ENCODE measurements at places on chromosomes 4 and X.
A peak's percentile ranks its signal among the peaks of the same experiment; 100 is the strongest.

DNA sequence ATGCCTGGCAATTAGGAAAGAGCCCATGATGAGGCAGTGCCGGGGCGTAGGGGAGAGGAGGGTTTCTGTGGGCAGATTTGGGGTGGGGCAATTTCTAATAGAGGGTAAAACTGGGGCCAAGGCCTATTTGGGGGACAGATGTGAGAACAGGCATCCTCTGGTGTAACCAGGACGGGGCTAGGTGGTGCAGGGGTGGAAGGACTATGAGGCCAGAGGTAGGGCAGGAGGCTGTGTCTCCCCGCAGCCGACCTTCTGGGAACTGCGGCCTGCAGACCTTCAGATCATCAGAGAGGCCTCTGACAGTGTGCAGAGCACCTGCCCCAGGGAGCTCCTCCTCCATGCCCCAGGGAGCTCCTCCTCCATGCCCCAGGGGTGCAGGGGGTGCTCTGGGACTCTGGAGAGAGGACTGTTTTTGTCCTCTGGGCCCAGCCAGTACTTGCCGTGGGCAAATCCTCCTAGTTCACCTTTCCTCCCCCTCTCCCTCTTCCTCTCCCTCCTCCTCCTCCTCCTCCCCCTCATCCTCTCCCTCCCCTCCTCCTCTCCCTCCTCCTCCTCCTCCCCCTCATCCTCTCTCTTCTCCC lies 101.9 kb downstream of the SORCS2 start:
- DNase-seq: no peak

- DNase-seq: no peak
Measured at GRCh38 chr4:127772769-127773671, 9.1 kb upstream of the HSPA4L start.

DNA sequence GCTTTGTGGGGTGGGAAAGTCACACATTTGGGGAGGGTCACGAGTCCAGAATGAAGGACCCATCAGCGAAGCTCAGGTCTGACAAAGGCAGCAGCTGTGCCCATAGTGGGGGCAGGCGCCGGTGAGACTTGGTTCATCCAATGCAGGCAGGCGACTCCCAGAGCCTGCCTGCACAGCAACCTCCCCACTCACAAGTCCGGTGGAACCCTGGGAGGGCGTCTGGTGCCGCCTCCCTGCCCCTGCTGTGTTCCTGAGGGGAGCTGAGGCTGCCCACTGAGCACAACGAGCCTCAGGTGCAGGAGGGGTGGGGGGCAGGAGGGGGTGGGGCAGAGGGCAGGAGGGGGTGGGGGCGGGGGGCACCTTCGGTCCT lies 13.7 kb downstream of the LRPAP1 start:
- DNase-seq: no peak

- no peak for DNase-seq
Measured at GRCh38 chr4:146381263-146381872, 140.4 kb downstream of the SLC10A7 start.

GRCh38 chr4:108142870-108143269 lies 25.9 kb downstream of the LEF1 start:
- no peak for DNase-seq

DNA sequence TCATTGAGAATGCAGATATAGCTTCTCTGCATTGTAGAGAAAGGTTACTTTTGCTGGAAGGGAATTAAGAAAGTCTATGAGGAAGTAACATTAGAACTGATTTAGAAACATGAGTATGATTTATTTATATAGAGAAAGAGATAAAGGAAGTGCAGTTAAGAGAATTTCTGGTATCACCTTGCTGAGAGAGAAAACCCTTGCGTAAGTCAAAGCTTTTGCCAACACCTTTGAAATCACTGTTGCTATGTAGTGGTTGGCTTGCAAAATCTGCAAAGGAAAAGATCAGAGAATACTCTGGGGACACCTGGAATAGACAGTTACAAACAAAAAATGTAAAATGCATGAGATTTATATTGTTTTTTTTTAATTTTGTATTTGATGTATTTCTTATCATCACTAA lies 137.3 kb upstream of the RXFP1 start:
- DNase-seq: no peak

DNA sequence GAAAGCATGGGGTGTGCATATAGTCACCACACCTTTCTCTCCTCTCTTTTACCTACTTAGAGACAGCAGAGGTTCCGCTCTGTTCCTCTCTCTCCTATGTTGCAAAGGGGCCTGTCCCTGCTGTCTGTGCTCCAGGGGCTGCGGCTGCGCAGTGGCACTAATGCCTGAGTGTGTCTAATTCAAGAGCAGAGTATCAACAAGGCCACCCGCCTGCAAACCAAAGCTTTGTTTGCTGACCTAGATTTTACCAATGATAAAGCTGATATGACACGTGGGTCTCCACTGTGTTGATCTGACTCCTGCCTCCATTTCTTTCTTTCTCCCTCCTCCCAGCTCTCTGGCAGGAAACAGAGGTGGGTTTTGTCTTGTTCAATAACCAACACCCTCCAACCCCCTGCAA lies 74.9 kb downstream of the NSG1 start:
- DNase-seq: no peak

DNA sequence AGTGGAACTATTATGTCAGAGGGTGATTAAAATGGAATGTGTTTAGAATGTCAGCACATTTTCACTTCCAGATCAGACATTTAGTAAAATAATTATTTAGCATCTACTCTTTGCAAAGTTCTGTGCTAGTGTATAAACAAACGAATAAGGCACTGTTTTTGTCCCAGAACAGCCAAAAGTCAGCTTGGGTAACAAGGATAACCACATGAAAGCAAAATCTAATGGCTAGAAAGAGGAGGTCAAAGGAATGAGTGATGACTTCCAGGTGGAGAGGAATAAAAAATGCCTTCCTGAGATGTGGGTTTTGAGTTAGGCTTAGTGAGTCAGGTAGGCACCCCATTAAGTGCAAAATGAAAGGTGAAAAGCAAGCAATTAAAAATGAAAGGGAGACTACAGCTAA lies 112.6 kb downstream of the ATP10D start:
- DNase-seq: no peak

DNA sequence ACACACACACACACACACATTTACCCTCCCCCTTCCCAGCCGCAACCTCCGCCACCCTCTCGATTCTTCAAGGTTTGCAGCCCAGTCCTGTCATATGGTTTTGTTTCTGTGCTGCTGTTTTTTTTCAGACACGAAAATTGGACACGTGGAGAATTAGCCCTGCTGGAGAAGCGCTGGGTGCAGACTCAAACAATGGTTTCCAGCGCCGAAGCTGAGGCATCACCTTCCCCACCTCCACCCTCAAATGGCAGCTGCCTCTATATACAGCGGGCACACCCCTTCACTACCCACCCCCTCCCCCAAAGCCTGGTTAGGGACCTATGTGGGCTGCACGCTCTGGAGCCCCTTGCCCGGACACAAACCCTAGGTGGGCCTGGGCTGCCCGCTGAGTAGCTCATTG lies 87.9 kb downstream of the BCOR start:
- no peak for DNase-seq

DNA sequence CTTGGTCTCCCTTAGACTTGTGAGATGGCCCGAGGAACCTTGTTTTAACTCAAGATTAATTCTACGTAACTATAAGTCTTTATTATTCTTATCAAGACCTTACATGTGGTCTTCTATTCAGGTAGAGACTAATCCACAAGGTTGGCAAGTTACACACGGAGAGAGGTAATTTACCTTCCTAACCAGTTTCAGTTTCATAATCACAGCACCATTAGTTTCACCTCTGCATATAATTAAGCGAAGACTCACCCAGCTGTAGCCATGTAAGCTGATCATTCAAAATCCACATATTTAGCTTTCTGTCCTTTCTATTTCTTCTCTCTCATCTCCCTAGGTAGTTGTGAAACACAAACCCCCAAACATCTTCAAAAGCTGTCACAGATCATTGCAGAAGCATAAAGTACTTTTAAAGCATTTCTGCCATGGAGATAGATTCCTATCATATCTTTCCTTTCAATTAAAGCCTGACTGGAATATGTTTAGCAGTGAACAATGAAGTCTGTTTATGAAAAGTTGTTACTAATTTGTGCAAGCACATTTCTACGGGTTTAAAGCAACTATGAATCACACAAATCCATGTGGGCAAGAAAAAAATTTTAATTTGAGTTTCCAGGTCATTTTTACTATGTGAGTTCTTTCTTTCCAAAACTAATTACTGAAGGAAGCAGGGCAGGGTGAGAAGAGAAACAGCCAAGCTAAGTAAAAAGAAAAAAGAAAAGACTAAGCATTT lies 78.5 kb downstream of the BTC start:
- no peak for DNase-seq

DNA sequence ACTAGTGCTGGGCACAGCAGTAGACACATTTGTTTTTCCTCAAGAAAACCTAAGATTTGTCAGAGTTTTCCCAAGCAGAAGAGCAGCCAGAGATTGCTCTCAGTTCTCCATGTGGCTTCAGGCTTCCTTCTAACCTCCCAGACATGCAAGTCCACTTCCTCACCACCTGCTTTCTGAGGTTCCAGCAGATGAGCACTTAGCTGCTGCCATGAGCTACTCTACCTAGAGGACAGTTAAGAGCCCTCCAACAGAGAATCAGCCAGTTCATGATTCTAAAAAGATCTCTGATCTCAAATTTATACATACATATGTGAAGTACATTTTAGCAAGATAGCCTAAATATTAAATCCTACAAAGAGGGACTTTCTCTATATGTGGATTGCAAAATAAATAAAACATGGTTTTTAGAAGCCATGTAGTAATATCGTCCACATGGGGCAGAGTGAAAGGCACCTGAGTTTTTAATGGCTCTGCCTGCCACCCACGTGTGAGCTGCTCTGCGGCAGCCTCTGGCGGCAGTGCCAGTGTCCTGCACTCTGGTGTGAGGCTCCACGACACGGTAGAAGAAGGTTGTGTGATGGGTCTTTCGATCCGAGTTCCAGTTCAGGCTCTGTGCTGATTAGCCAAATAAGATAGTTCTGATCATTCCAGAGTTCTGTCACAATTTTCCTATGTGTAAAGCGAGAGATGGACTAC lies 10.3 kb downstream of the CYP4V2 start:
- DNase-seq: no peak

DNA sequence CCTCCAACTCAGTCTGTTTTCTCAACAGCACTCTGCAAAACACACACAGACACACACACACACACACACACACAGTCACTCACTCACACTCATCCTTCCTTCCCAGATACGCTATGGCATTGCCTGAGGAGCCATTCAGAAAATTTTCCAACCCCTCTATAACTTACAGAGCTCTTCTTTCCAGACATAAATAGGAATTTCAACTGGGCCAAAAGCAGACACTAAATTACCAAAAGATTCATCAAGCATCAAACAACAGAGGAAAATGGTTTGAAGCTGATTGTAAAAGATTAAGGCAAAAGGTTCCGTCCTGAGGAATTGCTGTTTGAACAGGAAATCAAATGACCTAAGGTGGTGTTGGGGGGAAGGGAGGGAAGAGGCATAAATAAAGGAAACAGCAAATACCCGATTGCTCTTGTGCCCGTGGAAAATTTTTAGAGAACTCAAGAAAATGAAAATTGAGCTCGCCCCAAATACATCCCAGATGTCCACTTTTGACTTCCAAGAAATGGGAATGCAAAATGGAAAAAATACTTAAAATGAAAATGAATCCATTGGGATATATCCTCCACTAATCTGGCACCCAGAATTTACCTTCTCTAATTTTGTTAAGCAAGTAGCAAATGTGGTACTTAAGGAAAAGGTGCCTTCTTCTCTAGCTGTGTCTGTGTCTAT lies 183.6 kb downstream of the QDPR start:
- no peak for DNase-seq

DNA sequence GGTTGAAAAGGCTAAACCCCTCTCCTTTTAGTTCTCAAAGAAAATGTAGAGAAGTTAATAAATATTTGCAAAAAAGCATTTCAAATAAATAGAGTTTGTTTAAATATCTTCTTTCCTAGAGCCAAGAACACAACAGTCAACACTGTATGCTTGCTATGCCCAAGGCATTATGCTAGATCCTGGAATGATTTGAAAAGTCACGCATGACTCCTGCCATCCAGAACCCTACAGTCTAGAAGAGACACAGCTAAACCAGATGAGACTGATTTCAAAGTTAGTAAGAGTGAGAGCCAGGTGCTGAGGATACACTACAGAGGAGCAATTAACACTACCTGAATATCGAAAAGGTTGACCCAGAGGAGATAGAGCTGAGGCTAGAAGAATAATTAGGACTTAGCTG lies 205.8 kb downstream of the NWD2 start:
- DNase-seq: no peak

- DNase-seq: no peak
Measured at GRCh38 chr4:99485212-99485611, 25.6 kb upstream of the C4orf17 start.

- no peak for DNase-seq
Measured at GRCh38 chr4:159204566-159204965, 101.7 kb downstream of the RAPGEF2 start.

DNA sequence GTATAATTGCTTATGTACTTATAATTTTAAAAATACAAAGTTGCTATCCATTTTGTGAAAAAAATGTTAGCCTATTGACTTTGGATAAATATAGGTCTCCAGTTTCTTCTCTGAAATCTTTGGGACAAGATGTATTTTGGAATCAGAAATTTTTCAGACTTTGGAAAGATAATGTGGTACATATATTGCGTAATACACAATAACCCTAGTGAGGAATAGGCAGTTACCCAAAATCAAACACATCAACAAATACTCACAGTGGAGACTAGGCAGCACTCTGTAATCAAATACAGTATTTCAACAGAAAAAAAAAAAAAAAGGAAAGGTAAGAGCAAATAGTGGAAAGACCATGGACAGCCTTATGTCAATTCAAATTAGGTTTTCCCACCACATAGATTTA lies 796.8 kb downstream of the ADGRL3 start:
- no peak for DNase-seq

DNA sequence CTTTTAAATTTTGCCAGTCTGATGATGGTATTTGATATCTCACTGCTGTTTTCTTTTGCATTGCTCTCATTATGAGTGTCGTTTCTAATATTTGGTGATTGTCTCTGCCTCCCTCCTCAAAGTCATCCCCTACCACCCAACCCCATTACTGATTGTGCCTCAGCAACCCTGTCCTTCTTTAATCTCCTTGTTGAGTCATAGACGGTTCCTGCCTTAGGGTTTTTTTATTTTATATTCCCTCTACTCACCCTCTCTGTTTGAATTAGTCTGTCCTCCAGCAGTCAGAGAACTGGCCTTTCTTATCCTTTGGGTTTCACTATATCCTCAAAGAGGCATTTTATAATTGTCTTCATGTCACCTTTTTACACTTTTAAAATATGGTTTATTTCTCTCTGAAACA lies 409.3 kb upstream of the CPEB2 start:
- no peak for DNase-seq

- DNase-seq: no peak
Measured at GRCh38 chrX:96147681-96148080, 537.0 kb upstream of the DIAPH2 start.

GRCh38 chr4:168059251-168059650 lies 33.1 kb upstream of the ANXA10 start:
- no peak for DNase-seq

- no peak for DNase-seq
Measured at GRCh38 chr4:98363431-98363830, 102.2 kb downstream of the RAP1GDS1 start.

DNA sequence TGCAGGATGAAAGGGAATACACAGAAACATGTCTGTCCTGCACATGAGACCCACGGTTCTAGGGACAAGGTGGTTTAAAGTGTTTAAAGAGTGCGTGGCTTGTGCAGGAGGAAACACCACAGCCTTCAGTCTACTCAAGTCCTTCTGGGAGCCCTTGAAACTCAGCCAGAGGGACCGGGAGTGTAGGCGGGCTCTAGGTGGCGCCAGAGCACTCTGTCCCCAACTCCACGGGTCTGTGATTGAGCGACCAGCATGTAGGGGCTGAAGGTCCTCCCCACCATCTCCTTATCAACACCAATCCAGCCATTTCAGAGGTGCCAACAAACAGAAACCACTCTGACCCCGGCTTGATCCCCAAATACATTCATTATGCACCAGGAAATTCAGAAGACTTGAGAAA lies 82.0 kb upstream of the CLDN34 start:
- peak; percentile 13 for DNase-seq
